ENCODE measurements at places on chromosomes 6 and 20.
A peak's percentile ranks its signal among the peaks of the same experiment; 100 is the strongest.

- H3K4me3 ChIP-seq = no peak overlapping the region
- no peaks in the 10 kb centered on the region for H3K36me3 ChIP-seq
- no peaks in the 10 kb centered on the region for H3K4me1 ChIP-seq
- no peaks in the 10 kb centered on the region for H3K27me3 ChIP-seq
- no peak for DNase-seq
- no peak overlapping the region for H3K27ac ChIP-seq
These were observed 44.5 kb downstream of the FUT9 start for GRCh38 chr6:96060249-96060648.

DNA sequence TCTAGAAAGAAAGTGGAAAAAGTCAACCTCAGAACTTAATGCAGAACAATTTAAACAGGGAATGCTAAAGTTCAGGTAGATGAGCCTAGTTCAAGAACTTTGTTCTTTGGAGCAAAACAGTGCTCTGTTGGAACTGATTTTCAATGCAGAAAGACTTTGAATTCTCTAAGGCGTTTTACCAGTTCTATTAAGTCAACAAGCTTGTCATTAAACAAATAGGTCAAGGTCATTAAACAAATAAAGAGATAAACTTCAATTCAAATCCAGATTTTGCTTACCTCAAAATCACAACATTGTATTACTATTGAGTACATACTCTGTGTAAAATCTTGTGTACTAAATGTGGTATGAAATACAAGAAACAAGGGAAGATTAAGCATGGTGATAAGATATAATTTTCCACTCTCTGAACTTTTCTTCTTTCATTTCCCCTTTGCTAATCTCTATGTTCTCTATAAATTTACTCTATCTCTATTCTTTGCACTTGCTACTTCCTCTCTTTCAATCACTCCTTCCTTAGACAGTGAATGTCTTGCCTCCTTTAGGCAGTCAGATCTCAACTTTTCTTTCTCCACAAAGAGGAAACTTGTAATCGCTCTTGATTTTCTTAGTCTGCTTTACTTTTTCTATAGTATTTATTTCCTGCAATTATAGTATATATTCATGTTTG, 160.8 kb upstream of the KHDRBS2 start:
- no peak for DNase-seq
- no peak overlapping the region for H3K27ac ChIP-seq
- no peak overlapping the region for H3K4me3 ChIP-seq
- H3K27me3 ChIP-seq = no peaks in the 10 kb centered on the region
- H3K36me3 ChIP-seq = no peaks in the 10 kb centered on the region
- H3K4me1 ChIP-seq = peaks cover 20% of the 10 kb centered on the region

DNA sequence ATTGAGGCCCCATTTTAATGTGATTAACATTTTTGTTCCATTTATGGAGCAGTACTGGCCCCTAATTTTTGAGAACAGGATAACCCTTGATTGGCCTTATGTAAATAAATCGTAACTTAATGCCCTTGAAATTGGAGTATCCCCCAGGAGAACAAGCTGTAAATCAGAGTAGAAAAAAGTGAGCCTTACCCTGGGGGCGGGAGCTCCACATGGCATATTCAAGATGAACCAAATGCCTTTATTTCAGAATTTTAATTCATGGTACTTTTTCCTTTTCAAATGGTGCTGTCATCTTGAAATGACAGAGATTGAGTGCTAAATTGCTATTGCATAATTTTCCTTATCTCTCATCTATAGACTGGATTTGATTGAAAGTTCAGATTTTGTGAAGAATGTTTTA, 809.5 kb upstream of the FLRT3 start:
- no peaks in the 10 kb centered on the region for H3K36me3 ChIP-seq
- H3K4me3 ChIP-seq = no peak overlapping the region
- H3K27me3 ChIP-seq = peaks cover 7% of the 10 kb centered on the region
- H3K27ac ChIP-seq = no peak overlapping the region
- H3K4me1 ChIP-seq = no peaks in the 10 kb centered on the region

DNA sequence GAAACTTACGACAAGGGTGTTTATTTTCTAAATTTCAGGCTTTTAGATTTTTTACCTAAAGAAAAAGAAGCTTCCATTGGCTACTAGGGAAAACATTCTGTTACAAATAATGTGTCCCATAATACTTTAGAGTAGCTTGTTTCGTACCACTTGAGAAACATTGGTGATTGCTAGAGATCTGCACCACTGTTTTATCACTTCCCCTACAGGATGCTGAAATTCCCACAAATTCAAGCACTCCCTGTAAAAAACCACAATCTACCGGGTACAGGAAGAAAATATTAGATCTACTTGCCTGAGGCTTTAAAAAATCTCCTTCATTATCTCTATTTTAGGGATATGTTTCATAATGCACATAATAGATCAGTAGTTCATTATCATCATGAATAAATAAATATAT, 29.9 kb downstream of the SEL1L2 start:
- no peak for DNase-seq
- H3K4me1 ChIP-seq = no peaks in the 10 kb centered on the region
- no peak overlapping the region for H3K4me3 ChIP-seq

DNA sequence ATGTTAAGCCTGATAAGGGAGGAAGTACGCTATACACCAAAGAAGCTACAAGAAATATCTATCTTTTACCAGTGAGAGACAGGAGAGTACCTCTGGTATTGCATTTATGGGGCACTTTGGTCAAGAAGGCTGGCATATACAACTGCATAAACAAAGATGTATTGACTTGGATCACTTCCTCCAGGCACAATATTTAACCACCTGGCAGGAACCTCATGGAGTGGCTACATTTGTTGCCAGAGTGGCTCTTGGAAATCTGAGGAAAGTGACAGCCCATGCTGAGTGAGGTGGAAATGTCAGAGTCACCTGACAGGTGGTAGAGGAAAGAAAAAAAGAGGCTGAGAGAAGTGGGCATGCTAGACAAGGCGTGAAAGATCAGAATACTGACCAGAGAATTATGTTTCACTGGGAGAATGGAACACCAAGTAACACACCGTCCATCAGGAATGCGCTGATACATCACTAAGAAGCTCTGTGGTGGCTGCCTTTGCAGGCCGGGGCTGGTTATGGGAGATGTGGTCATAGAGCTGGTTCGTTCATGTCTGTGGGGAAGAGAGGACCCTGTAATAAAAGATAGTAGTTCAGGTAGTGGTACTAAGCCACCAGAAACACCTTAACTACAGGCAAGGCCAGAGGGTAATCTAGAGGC, 61.4 kb upstream of the UFL1 start:
- no peak for DNase-seq
- H3K4me1 ChIP-seq = no peaks in the 10 kb centered on the region
- H3K27ac ChIP-seq = no peak overlapping the region
- no peak overlapping the region for H3K4me3 ChIP-seq
- peaks cover 6% of the 10 kb centered on the region for H3K27me3 ChIP-seq

- H3K36me3 ChIP-seq = no peaks in the 10 kb centered on the region
- no peak overlapping the region for H3K27ac ChIP-seq
- no peak for DNase-seq
- H3K27me3 ChIP-seq = no peaks in the 10 kb centered on the region
- no peak overlapping the region for H3K4me3 ChIP-seq
- H3K4me1 ChIP-seq = no peaks in the 10 kb centered on the region
These were observed 1217.7 kb downstream of the EPHA7 start for GRCh38 chr6:92201618-92202017.

GRCh38 chr6:65979120-65979519, 272.1 kb upstream of the EYS start:
- H3K27me3 ChIP-seq = no peaks in the 10 kb centered on the region
- no peak for DNase-seq
- no peaks in the 10 kb centered on the region for H3K4me1 ChIP-seq
- no peaks in the 10 kb centered on the region for H3K36me3 ChIP-seq
- no peak overlapping the region for H3K4me3 ChIP-seq
- H3K27ac ChIP-seq = no peak overlapping the region

DNA sequence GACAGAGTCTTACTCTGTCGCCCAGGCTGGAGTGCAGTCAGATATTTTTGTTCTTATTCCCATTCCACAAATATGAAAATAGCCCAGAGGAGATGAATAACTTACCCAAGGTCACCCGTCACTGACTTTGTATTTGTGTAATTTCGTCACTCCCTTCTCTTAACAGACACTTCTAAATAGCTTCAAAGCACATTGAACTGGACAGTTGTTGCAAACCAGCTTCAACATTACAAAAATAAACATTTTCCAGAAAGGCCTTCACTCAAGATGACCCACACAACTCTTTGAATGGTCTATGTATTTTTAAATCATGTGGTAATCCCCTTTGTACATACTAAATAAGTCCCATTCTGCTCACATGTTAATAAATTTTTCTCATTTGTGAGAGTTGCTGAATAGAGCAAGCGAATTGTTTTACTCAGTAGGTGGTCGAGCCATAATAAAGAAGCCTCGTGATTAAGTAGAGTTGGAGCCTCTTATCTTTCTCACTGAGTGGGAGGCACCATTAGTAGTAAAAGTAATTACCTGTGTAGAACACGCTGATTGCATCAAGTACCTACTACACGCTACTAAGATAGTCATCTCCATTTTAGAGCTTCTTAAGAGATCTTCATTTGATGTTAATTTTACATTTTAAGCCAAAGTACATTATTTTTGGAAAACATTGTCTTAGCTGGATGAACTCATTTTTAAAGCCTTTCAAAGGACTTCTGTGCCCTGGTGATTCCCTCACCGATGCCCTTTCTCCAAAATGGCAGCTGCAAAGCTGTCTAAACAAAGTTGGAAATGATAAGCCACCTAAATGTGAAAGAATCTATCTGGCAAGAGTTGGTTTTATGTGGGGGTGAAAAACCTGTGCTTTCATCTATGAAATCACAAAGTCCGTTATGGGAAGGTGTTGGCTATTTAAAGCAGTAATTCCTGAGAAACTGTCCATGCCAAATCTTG, 110.0 kb downstream of the TSHZ2 start:
- no peak overlapping the region for H3K4me3 ChIP-seq
- DNase-seq = no peak
- H3K27ac ChIP-seq = no peak overlapping the region
- H3K36me3 ChIP-seq = no peaks in the 10 kb centered on the region

DNA sequence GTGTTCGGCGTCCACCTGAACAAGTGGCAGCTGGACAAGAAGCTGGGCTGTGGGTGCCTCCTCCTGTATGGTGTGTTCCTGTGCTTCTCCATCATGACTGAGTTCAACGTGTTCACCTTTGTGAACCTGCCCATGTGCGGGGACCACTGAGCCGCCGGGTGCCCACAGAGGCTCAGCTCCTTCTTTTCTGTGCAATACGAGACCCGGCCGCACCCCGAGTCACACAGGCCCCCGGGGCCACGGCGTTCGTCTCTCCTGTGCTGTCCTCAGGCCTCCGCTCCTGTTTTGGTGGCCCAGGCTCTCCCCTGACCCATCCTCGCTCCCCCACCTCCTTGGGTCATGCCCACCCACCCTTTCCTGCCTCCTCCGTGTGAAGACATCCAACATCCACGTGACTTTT, 37.1 kb upstream of the RIN2 start:
- peaks cover 7% of the 10 kb centered on the region for H3K4me1 ChIP-seq
- peak overlapping the region; percentile 51 for H3K27ac ChIP-seq
- H3K4me3 ChIP-seq = no peak overlapping the region
- H3K27me3 ChIP-seq = peaks cover 10% of the 10 kb centered on the region
- no peak for DNase-seq

- H3K27ac ChIP-seq = no peak overlapping the region
- H3K4me1 ChIP-seq = no peaks in the 10 kb centered on the region
- H3K27me3 ChIP-seq = peaks cover 11% of the 10 kb centered on the region
These were observed 25.3 kb upstream of the PROKR2 start for GRCh38 chr20:5342021-5342420.

GRCh38 chr20:8601542-8601912, 467.4 kb upstream of the PLCB4 start:
- H3K27ac ChIP-seq = no peak overlapping the region
- no peaks in the 10 kb centered on the region for H3K36me3 ChIP-seq
- H3K4me1 ChIP-seq = peaks cover 25% of the 10 kb centered on the region
- H3K4me3 ChIP-seq = no peak overlapping the region
- H3K27me3 ChIP-seq = no peaks in the 10 kb centered on the region

GRCh38 chr6:157595768-157596167, 214.8 kb downstream of the ZDHHC14 start:
- H3K4me3 ChIP-seq = no peak overlapping the region
- H3K27me3 ChIP-seq = no peaks in the 10 kb centered on the region
- no peak for DNase-seq
- peaks cover 61% of the 10 kb centered on the region for H3K36me3 ChIP-seq

- DNase-seq = no peak
- H3K4me1 ChIP-seq = no peaks in the 10 kb centered on the region
- H3K27me3 ChIP-seq = no peaks in the 10 kb centered on the region
- no peak overlapping the region for H3K4me3 ChIP-seq
- no peaks in the 10 kb centered on the region for H3K36me3 ChIP-seq
- no peak overlapping the region for H3K27ac ChIP-seq
These were observed 117.0 kb upstream of the EDN1 start for GRCh38 chr6:12173181-12173580.

GRCh38 chr6:26536571-26537159, 1.5 kb upstream of the HMGN4 start:
- peak overlapping the region; percentile 99 for H3K27ac ChIP-seq
- H3K4me3 ChIP-seq = peak overlapping the region; percentile 96
- H3K4me1 ChIP-seq = peaks cover 38% of the 10 kb centered on the region

DNA sequence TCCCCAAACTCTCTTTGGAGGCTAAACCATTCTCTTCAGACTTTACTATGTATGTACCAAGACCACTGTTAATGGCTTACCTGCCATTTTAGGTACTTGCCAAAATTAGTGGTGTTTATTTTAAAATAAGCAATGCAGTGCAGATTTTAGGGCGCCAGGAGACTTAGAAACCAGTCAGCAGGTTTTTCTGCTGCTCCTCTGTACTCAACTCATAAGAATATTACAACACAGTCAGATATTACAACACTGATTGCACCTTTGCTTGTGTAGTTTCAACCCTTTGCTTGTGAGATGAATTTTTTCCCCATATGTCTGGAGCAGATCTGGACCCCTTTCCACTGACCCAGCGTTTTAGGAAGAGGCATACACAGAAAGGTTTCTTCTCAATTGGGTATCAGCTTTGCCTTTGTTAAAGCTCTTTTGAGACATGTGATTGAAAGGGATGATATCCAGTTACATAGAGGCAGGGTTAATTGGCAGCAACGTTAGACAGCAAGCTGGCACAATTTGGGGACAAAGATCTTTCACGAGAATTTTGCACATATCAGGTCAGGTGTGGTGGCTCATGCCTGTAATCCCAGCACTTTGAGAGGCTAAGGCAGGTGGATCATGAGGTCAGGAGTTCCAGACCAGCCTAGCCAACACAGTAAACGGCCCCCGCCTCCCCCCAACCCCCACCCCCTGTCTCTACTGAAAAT, 6.2 kb downstream of the TTPAL start:
- peaks cover 27% of the 10 kb centered on the region for H3K4me1 ChIP-seq
- H3K27me3 ChIP-seq = no peaks in the 10 kb centered on the region
- no peak overlapping the region for H3K27ac ChIP-seq
- no peak overlapping the region for H3K4me3 ChIP-seq
- no peak for DNase-seq

Measured in stimulated activated naive B cell treated with anti-CD40 and anti-IgM and Interleukin-4, amounts not matched to agents 10 μg/mL and 1 μg/mL and 100 μg/mL, for 72 hours (primary cell).